ENCODE measurements at places on chromosomes 3 and 15.

- DNase-seq, result no peak
Measured at GRCh38 chr3:29759411-29760225, 478.7 kb downstream of the RBMS3 start.

- DNase-seq, result no peak
Measured at GRCh38 chr3:59930170-59930569, 880.3 kb upstream of the CFAP20DC start.

GRCh38 chr15:98085003-98085639 lies 124.6 kb downstream of the ARRDC4 start:
- DNase-seq, result peak; percentile 55

- no peak for DNase-seq
Measured at GRCh38 chr3:190990898-190991297, 128.4 kb upstream of the GMNC start.

GRCh38 chr3:191961022-191961421 lies 500.1 kb downstream of the PYDC2 start:
- DNase-seq, result no peak

DNA sequence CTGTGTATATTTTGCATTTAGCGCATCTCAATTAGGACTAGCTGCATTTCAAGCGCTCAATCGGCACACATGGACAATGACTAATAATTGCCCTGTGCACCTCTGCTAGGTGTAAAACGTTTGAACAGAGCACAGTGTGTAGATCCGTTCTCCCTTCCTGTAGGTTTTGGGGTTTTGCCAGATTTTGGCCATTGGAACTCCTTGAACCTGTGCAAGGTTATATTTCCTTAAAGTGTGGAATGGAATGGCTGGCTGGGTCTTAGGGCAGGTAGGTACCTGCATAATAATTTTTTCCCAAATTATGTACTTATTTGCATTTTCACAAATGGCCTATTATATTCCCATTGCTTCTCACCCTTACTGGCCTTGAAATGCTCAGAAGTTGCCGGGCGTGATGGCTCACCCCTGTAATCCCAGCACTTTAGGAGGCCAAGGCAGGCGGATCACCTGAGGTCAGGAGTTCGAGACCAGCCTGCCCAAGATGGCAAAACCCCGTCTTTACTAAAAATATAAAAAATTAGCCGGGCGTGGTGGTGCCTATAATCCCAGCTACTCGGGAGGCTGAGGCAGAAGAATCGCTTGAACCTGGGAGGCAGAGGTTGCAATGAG lies 777 bp downstream of the RNU5B-1 start:
- no peak for DNase-seq

- DNase-seq, result no peak
Measured at GRCh38 chr15:74983725-74984231, 11.6 kb upstream of the SCAMP5 start.

DNA sequence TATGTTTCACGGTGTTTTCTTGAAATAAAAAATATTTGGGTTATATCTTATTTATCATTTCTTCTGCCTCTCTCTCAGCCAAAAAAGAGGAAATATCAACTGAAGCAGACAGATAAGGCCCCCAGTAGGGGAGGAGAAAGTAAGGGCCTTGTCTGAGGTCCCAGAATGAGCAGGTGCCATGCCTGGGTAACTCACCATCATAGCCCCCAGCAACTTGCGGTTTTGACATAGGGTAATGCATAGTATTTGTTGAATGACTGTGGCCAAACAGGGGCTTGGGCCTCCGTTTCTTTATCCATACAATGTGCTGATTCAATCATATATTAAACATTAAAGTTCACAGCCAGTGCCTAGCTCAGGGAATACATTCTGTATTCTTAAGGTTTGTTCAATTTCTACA lies 119.6 kb downstream of the ABI3BP start:
- DNase-seq, result no peak

GRCh38 chr15:59185725-59186124 lies 20.9 kb upstream of the LDHAL6B start:
- DNase-seq, result no peak

DNA sequence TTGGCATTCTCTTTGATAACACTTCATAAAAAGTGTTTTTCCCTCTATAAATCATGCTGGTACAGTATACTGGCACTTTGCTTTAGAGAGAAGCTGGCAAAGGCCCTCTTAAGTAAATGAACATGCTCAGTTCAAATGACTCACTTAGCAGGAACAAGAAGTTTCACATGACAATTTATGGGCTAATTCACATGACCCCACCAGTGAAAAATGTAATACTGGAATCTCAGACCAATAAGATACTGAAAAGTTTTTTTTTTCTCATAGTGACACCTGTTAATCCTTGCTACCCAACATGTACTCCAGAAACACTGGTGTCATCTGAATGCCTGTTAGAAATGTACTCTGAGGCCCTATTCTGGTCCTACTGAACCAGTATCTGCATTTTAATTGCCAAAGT lies 13.9 kb downstream of the BTBD1 start:
- DNase-seq, result no peak

DNA sequence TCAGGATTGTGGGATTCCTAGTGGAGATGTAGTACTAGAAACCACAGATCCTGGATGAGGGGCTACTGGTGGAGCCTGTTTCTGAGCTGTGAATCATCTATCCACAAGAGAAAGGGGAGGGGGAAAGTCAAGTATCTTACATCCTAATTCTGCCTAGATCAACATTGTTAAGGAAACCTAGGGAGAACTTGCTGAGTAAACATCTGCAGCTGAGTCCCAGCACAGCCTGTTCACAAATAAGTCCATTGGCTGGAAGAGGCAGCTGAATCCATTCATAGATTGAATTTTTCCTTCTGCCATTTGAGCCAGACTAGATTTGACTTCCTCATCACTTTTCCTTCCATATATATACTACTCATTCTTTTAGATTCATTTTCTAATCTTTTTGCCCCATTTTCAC lies 460.5 kb downstream of the TUSC7 start:
- DNase-seq, result no peak

- DNase-seq, result no peak
Measured at GRCh38 chr3:54163441-54163840, 41.1 kb downstream of the CACNA2D3 start.

DNA sequence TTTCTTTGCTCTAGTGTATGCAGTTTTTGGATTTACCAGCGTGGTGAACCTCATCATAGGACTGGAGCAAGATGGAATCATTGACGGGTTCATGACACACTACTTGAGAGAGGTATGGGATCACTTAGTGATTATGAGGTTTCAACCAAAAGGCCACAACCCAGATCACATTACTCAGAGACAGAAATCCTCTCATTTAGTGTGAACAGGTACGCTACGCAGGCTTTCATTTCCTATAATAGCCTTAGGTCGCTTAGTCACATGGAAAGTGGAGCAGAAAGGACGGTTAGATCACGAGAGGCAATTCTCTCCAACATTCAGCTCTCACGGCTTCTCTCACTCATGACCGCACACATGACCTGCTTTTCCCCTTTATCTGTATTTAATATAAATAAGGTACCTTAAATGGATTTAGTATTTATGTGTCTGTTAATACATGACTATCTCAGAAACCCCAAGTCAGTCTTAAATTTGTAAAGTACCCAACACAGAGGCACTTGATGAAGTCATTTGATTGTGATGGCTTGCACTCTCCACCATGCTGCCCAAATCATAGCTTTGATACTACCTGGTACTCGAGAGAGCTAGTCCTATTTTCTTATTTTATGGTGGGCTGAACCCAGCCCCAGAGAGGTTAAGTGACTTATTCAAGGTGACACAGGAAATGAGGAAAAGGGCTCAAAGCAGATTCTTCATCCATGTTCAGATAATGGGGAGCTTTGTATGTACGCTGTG lies 8.6 kb downstream of the TM6SF1 start:
- DNase-seq, result no peak

DNA sequence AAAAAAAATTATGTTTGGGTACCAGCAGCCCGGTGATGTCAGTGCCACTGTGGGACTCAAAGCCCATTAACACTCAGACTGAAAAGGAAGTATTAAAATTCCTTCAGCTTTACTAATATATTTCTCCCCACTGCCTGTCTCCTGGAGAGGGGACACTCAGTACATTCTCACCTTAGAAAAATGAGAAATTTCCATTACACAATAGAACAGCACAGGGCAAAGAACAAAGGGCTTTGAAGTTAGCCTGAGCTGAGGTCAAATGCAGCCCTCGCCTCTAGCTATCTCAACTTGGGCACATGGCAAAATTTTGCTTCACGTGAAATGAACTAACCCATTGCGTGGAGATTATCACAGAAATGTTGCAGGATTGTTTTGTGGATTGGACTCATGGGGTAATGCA lies 80.8 kb downstream of the RARB start:
- DNase-seq, result no peak

- no peak for DNase-seq
Measured at GRCh38 chr3:24160424-24161095, 215.5 kb downstream of the NR1D2 start.

- no peak for DNase-seq
Measured at GRCh38 chr15:91227117-91227516, 127.1 kb downstream of the SV2B start.

- DNase-seq, result no peak
Measured at GRCh38 chr15:67396114-67396513, 124.8 kb upstream of the C15orf61 start.

DNA sequence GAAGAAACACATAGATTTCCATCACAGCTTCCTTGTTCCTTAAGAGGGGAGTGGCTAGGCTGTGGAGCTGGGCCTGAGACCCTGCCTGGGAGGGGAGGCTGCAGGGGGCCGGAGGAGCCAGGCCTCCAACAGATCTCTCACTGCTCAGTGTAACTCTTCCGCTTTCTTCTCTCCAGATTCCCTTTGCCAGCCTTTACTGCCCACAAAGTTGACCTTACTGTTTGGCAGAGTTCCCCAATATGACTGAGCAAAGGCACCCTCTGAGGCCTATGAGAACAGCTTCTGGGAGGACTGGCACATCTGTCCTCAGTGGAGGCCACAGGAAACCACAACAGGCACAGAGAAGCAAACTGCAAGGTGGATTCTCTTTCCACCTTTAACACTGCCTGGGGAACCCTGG lies 38.1 kb downstream of the SLCO2A1 start:
- DNase-seq, result no peak

DNA sequence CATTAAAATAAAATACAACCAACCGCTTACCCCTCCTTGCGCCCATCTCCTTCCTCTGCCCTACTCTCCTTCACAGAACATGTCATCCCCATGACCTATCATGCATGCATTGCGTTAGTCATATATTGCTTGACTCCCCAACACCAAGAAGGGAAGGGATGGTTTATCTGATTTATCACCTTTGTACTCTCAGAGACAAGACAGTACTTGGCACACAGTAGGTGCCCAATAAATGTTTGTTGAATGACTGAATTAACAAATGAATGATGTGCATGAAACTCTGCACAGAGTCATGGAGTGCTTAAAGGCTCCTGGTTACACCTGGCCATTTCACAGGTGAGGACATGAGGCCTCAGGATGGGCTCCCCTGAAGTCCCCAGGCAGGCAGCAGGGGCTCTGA lies 59.7 kb downstream of the IQSEC1 start:
- DNase-seq, result no peak

- DNase-seq, result no peak
Measured at GRCh38 chr3:126753191-126754160, 49.4 kb downstream of the CHCHD6 start.

DNA sequence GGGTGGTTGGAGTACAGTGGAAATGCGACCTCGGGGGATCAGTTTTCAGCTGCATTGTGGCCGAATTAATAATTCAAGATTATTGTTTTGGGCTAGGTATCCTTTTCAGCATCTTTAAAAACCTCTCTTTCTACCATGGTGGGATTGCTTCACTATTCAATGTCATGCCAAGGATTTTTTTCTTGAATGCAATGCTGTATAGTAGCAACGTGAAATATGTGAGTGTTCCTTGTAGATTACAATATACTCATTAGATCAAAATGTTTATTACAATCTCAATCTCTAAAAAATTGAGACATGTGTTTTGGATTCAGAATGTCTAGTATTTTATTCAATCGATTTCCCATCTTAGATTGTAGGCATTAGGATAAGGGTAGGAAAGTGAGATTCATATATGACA lies 586.5 kb upstream of the TBL1XR1 start:
- no peak for DNase-seq

DNA sequence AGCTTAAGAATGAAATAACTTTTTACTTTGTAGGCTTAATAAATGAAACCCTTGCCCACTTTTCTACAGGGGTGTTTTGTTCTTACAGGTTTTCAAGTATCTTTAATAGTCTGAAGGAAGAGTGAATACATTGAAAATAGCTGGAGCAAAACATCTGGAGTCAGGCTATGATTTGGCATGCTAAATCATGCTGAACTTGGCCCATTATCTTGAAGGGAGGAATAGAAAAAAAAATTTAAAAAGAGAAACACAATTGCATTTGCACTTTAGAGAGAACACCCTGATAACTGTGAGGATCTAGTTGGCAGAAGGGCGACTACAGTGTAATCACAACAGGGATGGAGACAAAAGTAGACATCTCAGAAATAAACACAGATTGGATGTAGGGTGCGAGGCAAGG lies 1.8 kb upstream of the IQGAP1 start:
- no peak for DNase-seq

- no peak for DNase-seq
Measured at GRCh38 chr15:41921167-41921566, 27.3 kb upstream of the SPTBN5 start.

GRCh38 chr15:90234096-90234988 lies at the start of gene GDPGP1:
Gene GDPGP1 (plus strand): TSS chr15:90234209. CDS start chr15:90240909, 6,700 bp downstream.
- peak; percentile 65 for DNase-seq

- no peak for DNase-seq
Measured at GRCh38 chr3:79953591-79954101, 185.8 kb upstream of the ROBO1 start.

DNA sequence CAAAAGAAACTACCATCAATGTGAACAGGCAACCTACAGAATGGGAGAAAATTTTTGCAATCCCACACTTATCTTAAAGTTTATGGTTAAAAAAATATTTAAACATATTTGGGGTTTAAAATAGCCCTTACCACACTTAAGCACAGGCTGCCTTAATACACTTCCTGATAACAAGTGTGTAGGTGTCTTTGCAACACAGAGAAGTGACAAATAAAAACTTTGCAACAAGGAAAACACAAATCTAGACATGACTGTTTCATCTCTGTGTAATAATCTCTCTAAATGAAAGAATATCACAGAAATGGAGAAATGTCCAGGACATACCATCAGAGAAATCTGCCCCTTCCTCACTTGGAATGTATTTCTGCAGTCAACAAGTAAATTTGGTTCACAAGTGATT lies 464.1 kb upstream of the ARHGEF26 start:
- no peak for DNase-seq

GRCh38 chr3:123818324-123818920 lies 65.7 kb downstream of the MYLK start:
- DNase-seq, result no peak

DNA sequence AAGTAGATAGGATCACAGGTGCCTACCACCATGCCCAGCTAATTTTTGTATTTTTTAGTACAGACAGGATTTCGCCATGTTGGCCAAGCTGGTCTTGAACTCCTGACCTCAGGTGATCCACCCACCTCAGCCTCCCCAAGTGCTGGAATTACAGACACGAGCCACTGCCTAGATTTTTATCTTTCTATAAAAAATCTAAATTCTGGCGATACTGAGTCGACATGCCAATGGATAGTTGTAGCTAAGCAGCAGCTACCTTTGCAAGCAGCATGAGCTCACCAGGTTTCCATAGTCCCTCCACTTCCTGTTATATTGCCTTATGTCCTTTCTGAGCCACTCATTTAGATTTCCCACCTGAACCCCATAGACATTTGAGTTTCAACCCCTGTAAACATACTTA lies 13.1 kb upstream of the FMN1 start:
- DNase-seq, result no peak

All from NCI-H1417 treated with DMSO at 0.1 percent for 48 hours (cell line).